ENCODE measurements at places on chromosomes 6 and 20. TPM values are rescaled to one million over a fixed set of nuclear protein-coding genes. Genes with fewer than 3 reads are reported as not detected.

OR2J3 gene
- total RNA-seq: not detected

GMPR gene
- 64.3 TPM for total RNA-seq

DNA sequence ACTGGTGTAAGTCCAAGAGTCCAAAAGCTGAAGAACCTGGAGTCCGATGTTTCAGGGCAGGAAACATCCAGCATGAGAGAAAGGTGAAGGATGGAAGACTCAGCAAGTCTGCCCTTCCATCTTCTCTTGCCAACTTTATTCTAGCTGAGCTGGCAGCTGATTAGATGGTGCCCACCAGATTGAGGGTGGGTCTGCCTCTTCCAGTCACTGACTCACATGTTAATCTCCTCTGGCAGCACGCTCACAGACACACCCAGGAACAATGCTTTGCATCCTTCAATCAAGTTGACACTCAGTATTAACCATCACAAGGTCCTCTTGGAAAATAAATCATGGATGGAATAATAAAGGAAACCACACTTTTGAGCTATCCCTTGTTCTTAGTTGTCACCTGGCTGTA, 121.2 kb downstream of the MAP3K7 start:
- no peak for DNase-seq

GRCh38 chr6:82686719-82687118, 323.1 kb downstream of the TPBG start:
- DNase-seq: no peak

LCA5 gene
- 5.0 TPM for total RNA-seq

GRCh38 chr6:168884050-168884645, 369.5 kb downstream of the THBS2 start:
- no peak for DNase-seq

GRCh38 chr6:30103872-30104179, 9.1 kb downstream of the TRIM31 start:
- DNase-seq: no peak

- DNase-seq: no peak
Measured at GRCh38 chr20:40675599-40676221, 13.3 kb downstream of the MAFB start.
